ENCODE measurements at places on chromosomes 6 and 20.
A peak's percentile ranks its signal among the peaks of the same experiment; 100 is the strongest.

DNA sequence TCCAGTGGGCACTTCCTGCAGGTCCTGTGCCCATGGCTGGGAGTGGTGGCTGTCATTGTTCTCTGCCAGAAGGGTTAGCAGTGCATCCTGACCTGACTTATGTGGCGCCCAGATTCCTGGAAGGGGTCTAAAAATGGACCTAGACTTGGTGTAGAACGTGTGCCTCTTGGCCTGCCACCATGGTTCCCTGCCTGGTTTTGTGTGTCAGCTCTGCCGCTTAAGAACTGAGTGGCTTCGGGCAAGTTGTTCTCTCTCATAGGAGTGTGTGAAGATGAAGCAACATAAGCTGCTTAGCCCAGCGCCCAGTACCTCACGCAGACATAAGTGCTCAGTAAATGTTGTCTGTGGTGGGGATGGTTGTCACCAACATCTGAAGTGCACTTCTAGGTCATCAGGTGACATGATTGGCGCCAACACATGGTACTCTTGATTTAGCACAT lies 52.1 kb downstream of the PTPN1 start:
- no peak for DNase-seq

GRCh38 chr6:33905071-33905609 lies 101.3 kb upstream of the MLN start:
- no peak for DNase-seq

DNA sequence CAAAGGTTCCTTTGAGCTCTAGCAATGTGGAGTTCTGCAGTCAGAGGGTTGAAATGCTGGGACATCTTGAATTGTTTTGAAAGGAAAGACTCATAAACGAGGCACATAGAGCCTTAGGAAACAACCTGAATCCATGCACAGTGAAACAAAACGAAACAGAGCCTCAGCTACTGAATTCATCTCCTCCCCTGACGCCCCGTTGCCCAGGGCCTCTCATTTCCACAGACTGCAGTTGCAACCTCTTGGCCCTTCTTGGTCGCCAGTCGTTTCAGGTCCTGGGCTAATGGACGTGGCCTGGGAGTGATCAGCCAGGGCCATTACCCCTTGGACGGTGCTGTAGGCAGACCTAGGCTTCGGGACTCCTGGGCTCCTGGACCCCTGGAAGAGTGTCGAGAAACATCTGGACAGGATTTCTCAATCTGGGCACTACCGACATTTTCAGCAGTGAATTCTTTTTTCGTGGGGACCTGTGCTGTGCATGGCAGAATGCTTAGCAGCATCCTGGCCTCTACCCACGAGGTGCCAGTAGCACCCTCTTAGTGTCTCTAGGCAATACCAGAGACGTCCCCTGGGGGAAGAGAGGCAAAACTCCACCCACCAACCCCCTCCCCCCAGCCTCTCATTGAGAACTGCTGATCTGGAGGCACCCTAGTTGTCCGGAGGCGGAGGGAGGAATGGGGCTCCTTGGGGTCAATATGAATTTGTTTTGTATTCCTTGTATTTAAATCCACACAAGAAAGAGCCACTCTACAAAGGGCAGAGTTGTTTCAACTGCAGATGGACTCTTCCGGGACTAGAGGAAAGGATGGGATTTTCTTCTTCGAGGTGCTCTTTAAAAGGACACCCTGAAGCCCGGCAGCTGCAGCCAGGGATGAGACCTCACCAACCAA lies 50.2 kb downstream of the TMEM242 start:
- DNase-seq: peak; percentile 81

DNA sequence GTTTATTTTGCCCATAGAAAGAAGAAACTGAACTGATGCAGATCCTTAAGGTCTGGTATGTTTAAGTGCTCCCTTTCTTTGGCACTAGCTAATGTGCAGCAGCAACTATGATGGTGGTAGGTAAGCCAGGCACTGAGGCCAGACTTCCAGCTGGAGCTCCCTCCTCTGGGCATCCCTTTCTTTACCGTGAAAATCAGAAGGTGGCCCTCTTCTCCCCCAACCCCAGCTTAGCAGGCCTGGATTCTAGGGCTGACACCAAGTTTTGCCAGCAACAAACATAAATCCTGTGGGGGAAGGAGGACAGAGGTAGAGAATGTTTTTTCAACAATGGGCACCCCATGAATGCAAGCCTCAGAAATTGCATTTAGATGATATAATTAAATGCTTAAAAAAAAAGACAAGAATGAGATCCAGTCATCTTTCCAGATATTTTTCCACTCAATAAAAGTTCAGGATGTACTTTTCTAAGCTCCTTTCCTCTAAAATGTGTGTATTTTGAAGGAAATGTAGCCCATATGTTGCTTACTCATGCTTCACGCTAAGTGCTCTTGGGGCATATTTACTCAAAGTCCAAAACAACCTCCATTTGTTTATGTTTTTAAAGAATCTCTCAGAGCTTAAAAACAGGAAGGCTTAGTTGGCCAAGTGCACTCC lies 123.9 kb upstream of the NXT1 start:
- no peak for DNase-seq

GRCh38 chr20:18314786-18315406 lies 26.6 kb downstream of the ZNF133 start:
- no peak for DNase-seq

DNA sequence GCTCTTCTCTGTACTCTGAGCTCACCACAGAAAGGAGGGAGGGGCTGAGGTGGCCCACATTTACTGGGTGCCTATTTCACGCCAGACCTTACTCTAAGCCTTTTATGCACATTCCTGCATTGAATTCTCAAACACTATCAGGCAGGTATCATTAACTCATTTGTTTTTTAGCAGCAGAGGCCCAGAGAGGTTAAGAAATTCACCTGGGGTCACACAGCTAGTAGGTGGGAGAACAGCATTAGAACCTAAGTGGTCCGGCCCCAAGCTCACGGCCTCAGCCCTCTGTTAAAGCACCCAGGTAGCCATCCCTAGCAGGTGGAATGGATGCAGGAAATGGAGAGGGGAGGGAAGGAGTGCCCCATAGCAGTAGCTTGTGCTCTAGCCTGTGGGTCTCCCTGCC lies 84.5 kb downstream of the GRM4 start:
- DNase-seq: no peak
